ENCODE measurements at places on chromosomes 7 and 10.

- DNase-seq: no peak
These were observed 18.3 kb upstream of the EFCAB10 start for GRCh38 chr7:105599551-105599950.

GRCh38 chr10:71277914-71278665 is 41.0 kb upstream of the SLC29A3 start:
- no peak for DNase-seq

DNA sequence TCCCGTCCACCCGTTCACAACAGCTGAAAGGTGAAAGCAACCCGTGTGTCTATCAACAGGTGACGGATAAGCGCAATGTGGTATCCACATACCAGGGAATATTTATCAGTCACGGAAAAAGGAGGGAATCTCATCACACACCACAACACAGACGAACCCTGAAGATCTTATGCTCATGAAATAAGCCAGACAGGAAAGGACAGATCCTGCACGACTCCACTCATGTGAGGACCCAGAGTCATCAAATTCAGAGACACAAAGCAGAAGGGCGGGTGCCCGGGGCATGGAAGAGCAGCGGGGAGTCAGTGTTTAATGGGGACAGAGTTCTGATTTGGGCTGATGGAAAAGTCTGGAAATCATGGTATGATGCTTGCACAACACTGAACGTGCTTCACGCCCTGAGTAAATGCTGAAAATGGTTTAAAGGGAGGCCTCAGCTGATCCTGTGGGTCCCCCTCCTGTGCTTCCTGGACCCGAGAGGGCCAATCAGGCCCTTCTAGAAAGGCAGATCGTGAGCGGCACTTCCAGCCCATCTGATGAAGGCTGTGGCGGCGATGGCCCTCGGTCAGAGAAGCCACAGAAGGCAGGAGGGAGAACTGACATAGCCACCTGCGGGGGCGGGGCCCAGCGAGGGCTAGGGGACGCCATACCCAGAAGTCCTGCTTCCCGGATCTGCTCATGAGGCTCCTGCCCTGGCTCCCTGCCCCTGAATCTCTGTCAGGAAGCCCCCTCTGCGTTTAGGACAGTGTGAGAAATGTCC is 19.1 kb downstream of the WDR86 start:
- DNase-seq: no peak

DNA sequence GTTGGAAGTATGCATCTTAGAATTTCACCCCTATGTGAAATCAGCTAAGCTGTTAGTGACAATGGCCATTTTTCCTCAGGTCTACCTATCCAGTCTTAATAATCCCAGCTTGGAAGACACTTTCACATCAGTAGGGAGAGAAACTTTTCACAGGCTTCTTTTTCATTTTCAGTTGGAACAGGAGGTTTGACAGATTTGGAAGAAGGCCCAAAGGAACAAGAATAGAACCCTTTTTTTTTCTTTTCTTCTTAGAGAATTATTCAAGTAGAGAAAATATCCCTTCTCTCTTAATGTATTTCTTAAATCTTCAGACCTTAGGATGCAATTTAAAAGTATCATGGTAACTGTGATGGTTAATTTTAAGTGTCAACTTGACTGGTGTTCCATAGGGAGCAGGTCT is 410.5 kb upstream of the C7orf33 start:
- no peak for DNase-seq

DNA sequence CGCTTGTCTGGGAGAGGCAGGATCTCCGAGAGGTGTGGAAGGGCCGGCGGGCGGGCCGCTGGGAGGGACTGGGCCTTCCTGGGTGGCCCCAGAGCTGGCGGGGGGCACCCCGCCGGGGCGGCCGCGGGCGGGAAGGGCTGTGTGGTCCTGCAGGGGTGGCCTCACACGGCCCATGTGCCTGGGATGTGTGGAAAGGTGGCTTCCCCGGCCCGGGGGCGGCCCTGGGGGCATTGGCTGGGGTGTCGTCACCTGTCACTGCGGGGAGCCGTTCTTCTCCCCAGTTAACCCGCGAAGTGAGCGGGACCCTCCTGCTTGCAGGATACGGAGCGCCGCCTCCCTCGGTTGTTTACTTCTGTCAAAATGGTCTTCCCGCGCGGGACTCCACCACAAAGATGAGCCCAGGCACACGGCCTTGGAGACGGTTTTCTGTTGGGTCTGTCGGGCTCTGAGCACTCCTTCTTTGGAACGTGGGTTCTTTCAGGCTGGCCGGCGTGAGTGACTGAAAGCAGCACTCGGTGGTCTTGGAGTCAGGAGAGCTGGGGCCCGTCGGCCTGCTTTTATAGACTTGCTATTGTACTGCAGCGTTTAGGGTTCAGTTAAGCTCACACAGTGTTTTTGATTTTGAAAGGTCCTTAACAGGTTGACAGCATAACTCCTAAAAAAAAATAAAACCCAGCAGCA is 700 bp downstream of the SMC3 start:
- peak; percentile 70 for DNase-seq

DNA sequence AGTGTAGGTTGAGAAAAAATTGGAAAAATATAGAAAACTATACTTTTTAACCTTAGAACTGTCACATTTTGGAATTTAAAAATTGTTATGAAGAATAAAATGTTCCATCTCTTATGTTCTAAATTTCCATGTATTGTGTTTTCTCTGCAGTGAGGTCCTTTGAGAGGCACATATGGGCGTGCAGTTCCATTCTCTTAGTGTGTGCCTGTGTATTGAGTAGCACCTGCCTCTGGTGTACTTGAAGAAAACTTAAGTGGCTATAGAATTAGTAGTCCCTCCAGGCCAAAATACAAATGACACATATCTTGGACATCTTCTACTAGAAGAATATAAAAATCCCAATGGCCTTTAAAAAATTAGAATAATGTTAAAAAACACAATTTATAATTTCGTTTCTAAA is 149.2 kb downstream of the BICC1 start:
- DNase-seq: no peak

DNA sequence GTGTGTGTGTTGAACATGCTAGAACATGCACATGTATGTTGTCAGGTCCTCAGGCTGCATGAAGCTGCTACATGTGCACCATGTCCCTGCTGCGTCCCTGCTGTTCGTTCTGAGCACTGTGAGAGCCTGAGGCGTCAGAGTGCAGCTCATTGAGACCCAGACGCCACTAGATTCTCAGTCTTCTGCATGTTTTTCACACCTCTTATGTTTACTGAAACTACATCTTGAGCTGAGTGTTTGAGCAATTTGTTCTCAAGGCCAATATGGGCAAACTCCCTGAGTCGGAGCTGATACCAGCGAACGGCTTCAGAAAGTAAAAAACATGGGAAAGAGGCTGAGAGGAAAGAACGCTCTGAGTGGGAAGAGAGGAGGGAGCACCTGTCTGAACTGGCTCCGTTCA is 350.4 kb downstream of the PAXIP1 start:
- DNase-seq: no peak
